Activated T-helper 1 cell treated with anti-CD3 and anti-CD28 coated beads, Interleukin-2, amount 50 U/mL, for 16 hours (primary cell): ENCODE measurements at places on chromosomes 2 and 18.

- DNase-seq: no peak
Measured at GRCh38 chr18:47172476-47172875, 3.7 kb downstream of the IER3IP1 start.

DNA sequence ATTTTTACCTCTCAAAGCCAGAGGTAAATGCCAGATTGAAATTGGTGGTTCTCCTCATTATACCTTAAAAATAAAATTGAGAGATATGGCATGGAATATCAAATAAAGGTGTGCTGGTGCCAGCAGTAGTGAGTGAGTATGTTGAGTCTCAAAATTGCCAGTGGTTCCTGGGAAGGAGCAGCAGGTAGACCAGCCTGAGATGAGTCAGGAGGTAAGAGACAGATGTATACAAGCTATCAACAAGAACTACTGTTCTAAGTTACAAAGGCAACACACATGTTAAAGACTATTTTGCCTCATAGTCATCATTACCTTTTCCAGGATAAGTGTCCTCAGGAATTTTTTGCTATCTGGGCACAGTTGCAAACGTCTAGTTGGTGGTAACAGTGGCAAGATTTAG lies 1.3 kb upstream of the UPP2 start:
- no peak for DNase-seq

DNA sequence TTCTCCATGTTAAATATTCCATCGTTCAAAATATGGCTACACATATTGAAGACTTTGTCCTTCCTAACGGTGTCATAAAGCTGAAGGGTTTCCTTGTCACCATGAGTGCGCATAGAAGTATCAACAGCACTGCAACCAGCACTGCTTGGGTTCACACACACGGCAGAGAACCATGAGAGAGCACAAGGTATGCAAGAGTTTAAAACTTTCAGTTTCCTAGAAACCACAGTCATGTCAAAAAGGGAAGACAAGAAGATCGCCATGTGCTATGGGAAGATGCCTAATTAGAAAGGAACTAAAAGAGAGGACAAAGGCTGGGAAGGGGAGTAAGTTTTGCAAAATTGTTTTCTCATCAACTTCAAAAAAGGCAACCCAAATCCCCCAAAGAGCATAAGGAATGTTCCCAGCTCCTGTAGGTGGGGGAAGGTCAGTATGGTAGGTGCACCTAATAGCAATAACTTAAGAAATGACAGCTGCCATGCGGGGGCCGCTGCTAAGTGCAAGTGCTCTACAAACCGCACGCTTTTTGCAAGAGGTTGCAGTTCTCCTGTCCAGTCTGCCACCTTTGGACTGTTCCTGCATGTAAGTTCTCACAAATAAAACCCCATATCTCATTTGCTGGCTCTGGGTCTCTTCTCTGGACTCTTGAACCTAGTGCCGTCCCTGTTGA lies 136.8 kb downstream of the TMEM163 start:
- DNase-seq: no peak

DNA sequence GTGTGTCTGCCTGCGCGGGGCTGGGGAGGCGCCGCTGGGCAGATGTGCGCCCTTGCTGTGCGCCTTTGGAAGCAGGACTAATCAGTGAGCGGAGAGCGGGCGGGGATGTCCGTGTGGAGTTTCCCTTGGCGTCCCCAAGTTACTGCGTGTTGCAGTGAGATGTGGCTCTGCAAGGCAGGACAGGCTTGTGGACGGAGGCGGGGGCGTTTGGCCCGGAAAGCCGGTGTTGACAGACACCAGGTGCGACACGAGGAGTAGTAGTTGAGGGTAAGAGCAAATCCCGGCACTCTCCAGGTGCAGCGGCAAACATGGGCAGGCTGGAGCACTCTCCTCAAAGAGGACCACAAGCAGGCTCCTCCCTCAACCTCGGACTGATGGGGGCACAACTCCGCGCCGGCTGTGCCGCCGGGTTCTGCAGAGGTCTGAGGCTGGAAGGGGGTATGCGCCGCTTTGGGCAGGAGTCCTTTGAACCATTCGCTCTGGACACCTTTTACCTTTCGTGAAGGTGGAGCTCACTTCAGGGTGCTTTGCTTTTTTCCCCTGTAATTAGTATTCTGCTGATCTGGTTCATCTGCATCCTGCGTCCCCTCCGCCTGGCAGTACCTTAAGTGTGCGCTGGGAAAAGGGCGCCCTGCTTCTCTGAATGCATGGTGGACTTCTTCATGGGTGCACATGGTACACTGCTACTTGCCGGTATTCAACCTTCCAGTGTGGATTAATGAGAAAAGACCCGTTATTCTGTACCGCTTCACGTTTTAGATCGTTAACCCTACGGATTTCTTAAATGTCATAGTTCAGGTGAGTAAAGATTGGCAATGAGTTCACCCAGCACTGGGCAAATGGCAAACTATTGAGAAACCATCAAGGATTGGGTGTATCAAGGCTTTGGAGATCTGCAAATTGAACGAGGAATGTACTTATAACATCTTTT lies 608 bp downstream of the CDH7 start:
- no peak for DNase-seq

DNA sequence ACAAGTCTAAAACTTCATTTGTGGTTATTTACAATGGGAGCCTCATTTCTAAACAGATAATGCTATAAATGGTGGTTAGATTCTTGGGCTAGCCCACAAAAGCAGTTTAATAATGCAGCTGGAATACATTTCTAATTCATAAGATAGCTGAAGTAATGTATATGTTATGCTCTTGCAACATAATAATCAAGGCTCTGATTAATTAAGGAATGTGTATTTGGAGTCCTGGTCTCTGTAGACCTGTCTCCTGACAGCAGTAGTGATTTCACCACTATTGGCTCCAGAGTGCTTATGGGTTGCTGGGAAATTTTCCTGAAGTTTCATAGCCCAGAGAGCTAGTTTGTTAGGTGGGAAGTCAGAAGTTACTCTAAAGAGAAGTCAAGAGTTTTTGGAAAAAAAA lies 21.3 kb upstream of the CDC42EP3 start:
- no peak for DNase-seq

GRCh38 chr2:181977661-181978350 lies 7.8 kb upstream of the PPP1R1C start:
- no peak for DNase-seq

- no peak for DNase-seq
Measured at GRCh38 chr2:118843483-118844132, 3.8 kb downstream of the EN1 start.

- DNase-seq: no peak
Measured at GRCh38 chr2:12032975-12033374, 286.5 kb downstream of the LPIN1 start.

DNA sequence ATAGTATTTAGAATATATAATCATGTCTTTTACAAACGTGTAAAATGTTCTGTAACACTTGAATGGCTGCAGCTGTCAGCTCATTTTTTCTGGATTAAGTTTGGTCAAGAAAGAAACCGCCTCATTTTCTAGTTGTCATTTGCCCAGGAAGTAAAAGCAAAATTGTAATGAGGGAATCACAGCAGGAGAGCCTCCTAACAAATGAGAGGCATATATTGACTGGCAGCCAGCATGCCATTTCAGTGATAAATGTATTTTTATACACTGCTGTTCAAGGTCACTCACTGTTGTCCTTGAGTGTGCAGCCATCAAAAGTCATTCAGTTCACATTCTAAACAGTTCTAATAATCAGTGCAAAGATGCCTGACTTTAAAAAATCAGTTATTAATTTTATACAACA lies 144.3 kb upstream of the BOD1L2 start:
- no peak for DNase-seq

DNA sequence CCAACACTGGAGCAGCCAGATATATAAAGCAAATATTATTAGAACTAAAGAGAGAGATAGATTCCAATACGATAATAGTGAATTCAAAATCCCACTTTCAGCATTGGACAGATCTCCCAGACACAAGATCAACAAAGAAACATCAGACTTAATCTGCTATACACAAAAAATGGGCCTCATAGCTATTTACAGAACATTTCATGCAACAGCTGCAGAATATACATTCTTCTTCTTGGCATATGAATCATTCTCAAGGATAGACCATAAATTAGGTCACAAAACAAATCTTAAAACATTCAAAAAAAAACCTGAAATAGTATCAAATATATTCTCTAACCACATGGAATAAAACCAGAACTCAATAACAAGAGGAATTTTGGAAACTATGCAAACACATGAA lies 23.8 kb upstream of the BAZ2B start:
- DNase-seq: no peak

DNA sequence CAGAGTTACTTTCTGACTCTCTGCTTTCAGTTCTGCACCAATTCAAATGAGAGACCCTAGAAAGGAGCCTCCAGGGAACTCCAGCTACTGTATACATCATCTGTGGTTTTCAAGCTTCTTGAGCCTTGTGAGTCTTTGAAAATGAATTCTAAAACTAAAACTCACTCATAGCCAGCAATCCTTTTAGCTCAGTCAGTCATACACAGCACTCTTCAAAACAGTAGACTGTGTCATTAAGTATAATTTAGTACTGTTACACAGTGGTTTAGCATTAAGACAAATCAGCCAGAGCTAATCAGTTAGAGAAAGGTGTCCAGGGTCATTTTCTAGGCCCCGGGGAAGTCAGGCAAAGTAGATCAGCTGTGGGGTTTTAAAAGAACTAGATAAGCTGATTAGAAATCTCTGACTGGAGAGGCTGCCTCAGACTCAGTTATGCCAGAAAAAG lies 322.1 kb upstream of the THUMPD2 start:
- DNase-seq: no peak

DNA sequence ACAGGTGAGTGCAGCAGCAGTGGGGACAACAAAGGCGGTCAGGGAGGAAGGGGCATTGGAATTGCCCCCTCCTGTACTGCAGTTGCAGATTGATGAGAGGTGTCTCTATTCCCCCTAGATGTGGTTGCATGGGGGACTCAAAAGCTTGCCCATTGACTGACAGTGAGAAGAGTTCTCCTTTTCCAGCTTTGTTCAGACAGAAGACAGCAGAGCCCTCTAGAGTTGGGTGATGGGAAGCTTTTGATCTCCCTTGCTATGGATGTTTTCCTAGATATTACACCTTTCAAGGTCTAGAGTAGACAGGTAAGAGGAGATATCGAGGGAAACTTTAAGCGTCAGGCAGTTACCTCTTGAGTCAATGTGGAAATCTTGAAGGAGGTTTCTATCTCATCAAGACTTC lies 2.9 kb downstream of the PROKR1 start:
- DNase-seq: no peak

DNA sequence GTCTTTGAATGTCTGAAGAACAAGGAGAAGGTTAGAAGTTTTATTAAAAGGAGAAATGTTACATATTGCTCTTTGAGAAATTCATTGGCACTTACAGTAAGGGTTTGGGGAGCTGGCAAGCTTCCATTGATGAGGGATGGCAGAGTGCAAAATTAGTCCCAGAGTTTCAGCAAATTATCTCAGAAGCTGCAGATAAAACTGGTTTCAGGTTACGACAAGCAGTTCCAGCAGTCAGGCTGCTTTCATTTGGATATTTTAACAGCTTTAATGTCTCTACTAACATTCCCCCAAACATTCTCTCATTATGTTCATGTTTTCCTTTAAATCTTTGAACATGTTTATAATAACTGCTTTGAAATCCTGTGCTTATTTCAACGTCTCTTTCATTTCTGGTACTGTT lies 153.1 kb downstream of the TTC27 start:
- DNase-seq: no peak

DNA sequence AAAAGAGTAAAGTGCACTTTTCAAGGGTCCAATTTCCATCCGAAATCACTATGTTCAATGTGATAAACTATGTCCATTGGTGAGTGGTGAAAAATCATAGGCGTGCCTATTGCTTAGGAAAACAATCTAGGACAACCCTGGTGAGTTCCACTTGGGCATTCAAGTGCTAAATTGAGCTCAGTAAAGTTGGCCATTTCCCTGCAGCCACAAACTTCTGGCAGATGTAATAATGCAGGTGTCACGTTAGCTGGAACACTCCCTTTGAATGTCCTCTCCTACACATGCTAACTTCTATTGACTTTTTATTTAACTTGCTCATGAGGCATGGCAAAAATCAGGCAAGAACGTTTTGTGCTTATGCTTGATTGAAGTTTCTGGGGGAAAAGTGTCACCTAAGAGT lies 67.1 kb downstream of the CPS1 start:
- no peak for DNase-seq

GRCh38 chr2:127261804-127262406 lies 32.0 kb downstream of the ERCC3 start:
- DNase-seq: no peak

DNA sequence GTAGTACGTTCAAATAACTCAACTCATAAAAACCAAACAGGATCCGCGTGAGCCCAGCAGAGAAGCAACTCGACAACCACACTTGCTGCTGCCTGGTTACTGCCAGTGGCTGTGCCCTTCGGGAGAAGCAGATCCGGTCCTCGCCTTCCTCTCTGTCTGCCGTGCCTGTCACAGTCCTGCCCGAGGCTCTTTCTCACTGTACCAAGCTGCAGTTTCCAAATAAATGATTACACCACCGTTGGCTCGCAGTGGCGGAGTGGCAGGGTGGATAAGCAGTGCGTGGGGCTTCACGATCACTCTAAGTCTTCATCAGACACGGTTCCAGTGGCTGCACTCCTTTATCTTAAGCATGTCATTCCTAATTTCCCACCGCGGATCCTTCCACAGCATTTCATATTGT lies 26.1 kb upstream of the SALL3 start:
- no peak for DNase-seq

DNA sequence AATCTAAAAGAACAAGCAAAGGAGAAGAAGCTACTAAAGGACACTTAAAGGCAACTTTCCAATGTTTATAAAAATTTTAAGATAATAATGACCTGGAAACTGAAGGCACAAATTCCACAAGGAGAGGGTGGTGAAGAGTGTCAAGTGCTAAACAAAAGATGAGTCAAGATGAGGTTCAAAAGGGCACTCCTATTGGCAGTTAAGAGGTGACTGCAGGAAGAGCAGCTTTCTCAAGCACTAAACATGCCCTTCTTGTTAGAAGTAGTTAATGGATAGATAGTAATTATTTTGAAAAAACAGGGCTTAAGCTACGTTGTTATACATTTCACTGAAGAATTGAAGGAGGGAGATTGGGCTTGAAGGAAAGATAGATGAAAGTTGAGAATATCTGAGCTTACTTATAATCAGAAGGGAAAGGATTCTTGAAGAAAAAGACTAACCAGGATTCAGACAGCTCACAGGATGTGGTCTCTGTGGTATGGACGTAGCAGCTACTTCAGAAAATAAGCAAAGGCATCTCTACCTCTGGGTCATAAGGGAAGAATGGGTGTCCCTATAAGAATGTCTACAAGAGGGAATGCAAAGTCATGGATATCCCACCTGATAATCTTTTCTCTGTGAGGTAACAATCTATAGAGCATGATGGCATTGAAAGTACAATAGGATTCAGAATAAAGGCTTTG lies 454.7 kb upstream of the SLC39A10 start:
- no peak for DNase-seq

GRCh38 chr2:217167531-217167930 lies 307.7 kb upstream of the TNP1 start:
- no peak for DNase-seq

DNA sequence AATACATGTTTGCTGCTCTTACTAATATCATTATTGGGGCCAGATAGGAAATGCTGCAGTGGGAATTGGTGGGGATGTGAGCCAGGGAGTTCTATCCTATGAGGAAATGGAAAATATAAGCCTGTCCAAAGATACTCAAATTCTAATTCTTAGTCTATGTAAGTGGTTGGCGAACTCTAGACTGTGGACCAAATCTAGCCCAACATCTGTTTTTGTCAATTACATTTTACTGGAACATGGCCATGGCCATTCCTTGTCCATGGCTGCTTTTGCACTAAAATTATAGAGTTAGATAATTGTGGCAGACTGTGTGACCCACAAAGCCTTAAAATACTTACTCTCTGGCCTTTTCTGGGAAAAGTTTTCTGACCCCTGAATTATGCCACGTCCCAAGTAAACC lies 113.3 kb downstream of the MGAT5 start:
- no peak for DNase-seq
